Posterior vena cava (tissue), 2 donors: ENCODE measurements at places on chromosomes 7 and 10. TPM values are rescaled to one million over a fixed set of nuclear protein-coding genes. Genes with fewer than 3 reads are reported as not detected.

GRCh38 chr10:8095959-8096358 lies 41.5 kb downstream of the GATA3 start:
- no peak for DNase-seq

DNA sequence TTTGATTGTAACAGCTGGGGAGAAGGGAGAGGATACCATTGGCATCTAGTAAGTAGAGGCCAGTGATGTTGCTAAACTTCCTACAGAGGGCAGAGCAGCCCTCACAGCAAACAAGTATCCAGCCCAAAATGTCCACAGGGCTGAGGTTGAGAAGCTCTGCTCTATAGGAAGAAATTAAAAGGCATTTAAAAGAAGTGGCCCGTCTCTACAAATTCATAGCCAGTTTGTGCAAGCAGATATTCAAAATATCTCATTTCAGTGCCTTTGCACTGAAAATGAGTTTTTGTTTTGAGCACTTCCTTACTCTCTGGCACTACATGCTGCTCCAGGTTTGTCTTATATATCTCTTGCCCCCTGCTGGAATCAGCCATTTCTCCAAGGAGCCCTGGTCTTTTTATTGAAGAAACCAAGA lies 330.0 kb downstream of the BBS9 start:
- DNase-seq, result no peak

- DNase-seq, result no peak
Measured at GRCh38 chr10:5663692-5664427, 2.5 kb downstream of the ASB13 start.

The GRID2IP gene
- not detected for total RNA-seq

The ASIC3 gene
- 1.5 TPM for total RNA-seq

The HMX2 gene
- not detected for total RNA-seq

- no peak for DNase-seq
Measured at GRCh38 chr10:125159932-125160855, at the start of gene CTBP2. Gene CTBP2, minus strand, starts transcription at chr10:125160563.

GRCh38 chr7:129784437-129784782 lies 168.3 kb downstream of the UBE2H start:
- DNase-seq, result no peak

The GFRA1 gene
- 16.4 TPM for total RNA-seq

The ATP6V0A4 gene
- not detected for total RNA-seq

- DNase-seq, result no peak
Measured at GRCh38 chr10:128689667-128690066, 563.4 kb upstream of the MKI67 start.

DNA sequence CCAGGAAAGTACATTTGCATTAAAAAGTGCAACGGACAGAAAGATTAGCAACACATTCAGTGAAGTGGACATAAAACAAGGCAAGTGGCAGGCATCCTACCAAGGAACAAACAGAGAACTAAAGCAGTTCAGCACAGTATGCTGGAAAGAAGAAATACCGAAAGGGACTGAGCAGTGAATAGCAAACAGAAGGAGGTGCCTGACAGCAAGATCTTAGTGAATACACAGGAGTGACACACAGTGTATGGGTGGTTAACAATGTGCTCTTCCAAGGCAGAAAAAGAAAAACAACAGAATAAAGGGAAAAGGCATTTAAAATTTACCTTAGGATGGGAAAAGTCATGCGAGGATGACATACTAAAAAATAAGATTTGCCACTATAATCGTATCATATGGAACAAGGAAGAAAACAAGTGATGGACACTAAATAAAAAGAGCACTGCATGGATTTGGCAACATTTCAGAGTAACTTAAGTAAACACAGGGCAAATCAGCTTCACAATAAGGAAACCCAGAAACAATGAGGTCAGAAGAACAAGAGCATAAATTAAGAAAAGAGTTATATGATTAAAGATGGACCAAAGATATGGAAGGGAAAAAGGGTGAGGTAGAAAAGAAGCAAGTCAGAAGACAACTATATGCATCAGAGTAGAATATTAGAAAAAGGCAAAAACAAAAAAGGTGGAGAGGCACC lies 29.5 kb downstream of the MEST start:
- DNase-seq, result no peak

- no peak for DNase-seq
Measured at GRCh38 chr10:118256825-118257570, 85.1 kb downstream of the FAM204A start.

The PRKG1 gene
- 96.0 TPM for total RNA-seq

The HTR7 gene
- total RNA-seq, result 1.0 TPM

GRCh38 chr7:13627455-13627854 lies 362.0 kb downstream of the ETV1 start:
- DNase-seq, result no peak

The HOXA10 gene
- 9.2 TPM for total RNA-seq

DNA sequence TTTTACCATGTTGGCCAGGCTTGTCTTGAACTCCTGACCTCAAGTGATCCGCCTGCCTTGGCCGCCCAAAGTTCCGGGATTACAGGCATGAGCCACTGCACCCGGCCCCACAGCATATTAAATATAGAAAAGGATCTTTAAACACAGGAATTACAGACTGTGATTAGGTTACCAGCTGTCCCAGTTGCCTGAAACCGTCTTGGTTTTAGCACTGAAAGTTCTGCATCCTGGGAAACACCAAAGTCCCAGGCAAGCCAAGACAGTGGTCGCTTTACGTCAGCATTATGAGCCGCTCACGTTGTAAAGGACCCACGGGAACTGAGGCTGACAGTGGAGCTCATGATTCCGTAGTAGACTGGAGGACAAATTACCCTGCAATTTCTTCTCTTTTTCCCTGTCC lies 69.0 kb upstream of the FAM180A start:
- DNase-seq, result no peak

DNA sequence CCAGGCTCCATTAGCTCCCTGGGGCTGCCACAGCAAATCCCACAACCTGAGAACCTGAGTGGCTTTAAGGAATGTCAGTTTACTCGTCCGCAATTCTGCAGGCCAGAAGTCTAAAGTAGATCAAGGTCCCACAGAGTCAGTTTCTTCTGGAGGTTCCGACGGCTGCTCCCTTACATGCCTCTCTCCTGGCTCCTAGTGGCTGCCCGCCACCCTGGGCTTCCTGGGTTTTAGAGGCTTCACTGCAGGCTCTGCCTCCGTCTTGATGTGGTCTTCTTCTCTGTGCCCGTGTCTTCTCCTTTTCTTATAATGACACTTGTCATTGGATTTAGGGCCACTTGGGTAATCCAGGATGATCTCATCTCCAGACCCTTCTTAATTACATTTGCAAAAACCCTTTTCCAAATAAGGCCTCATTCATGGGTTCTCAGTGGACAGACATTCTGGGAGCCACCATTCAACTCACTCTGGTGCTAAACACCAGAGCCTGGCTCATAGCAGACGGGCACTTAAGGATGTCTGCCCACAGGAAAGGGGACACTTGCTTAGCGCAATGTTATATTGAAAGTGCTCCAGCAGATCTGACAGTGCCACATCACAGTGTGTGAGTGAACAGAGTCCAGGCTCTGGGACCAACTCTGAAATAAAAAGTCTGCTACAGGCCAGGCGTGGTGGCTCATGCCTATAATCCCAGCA lies 77.6 kb downstream of the VWC2 start:
- no peak for DNase-seq

- no peak for DNase-seq
Measured at GRCh38 chr10:32153931-32154330, 97.7 kb upstream of the KIF5B start.

The TCTN3 gene
- 25.4 TPM for total RNA-seq

GRCh38 chr10:123154711-123155505 lies 706 bp downstream of the BUB3 start:
- no peak for DNase-seq

GRCh38 chr7:150686030-150686631 lies 625 bp downstream of the GIMAP2 start:
- DNase-seq, result no peak

DNA sequence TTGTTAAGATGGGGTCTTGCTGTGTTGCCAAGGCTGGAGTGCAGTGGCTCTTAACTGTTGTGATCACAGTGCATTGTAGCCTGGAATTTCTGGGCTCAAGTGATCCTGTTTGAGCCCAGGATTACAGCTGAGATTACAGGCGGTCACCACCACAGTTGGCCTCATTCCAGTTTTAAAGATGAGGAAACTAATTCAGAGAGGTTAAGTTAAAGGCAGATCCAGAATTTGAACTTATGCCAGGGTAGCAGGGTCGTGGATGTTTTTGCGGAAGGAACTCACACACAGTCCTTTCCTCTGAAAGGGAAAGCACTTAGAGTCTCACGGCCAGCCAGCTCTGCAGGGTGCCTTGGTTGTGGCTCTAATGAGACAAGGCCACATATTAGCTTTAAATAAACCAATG lies 84.7 kb downstream of the MMRN2 start:
- DNase-seq, result no peak

GRCh38 chr10:125431149-125431548 lies 251.8 kb downstream of the TEX36 start:
- no peak for DNase-seq

- no peak for DNase-seq
Measured at GRCh38 chr10:129078746-129079145, 388.3 kb upstream of the MGMT start.

DNA sequence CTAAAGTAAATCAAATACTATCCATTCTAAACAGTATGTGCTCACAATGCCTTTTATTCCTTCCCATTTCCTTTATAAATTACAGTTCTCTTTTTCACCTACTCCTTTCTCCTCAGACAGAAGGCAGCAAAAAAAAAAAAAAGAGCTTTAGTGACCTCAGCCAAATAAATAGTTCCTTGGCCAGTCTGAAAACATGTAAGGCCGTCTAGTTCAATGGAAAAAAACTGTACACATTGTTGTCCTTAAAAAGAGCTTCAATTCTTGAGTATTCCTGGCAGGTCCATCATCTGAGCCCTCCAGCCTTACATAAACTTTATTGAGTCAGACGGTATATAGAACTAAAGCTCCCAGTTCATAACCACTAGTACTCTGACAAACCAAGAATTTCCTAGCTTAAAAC lies 185.4 kb downstream of the CACNA2D1 start:
- DNase-seq, result no peak

The AZGP1 gene
- 0.33 TPM for total RNA-seq

The NPC1L1 gene
- 0.23 TPM for total RNA-seq

DNA sequence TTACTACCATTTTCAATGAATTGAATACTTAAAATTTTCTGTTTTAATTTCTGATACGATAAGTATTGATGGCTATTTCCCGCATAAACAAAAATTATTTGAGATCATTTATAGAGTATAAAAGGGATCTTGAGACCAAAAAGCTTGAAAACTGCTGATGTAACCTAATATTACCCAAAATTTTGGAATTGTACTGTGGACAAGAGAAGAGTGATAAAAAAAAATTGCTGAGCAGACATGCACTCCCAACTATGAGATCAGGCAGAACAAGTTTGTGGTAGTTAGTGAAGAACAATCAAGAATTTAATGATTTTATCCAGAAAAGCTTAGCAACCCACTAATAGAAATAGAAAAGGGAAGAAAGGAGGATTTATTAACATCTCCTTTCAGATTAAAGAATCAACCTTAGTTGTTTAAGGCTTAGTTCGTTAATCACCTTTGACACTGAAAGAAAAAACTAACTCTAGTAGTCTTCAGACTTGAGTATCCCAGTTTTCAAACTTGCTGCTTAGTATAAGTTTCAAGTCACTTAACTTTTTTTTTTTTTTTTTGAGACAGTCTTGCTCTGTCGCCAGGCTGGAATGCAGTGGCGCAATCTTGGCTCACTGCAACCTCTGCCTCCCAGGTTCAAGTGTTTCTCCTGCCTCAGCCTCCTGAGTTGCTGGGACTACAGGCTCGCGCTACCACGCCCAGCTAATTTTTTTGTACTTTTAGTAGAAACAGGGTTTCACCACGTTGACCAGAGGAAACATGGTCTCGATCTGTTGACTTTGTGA lies 50.6 kb upstream of the ZC3HAV1 start:
- DNase-seq, result no peak

The CTTNBP2 gene
- total RNA-seq, result 7.9 TPM

The NPY gene
- not detected for total RNA-seq

The SYCE1 gene
- total RNA-seq, result 0.51 TPM

The PDE6C gene
- not detected for total RNA-seq

GRCh38 chr7:935164-935873 lies 19.2 kb downstream of the ADAP1 start:
- DNase-seq, result peak; percentile 74

DNA sequence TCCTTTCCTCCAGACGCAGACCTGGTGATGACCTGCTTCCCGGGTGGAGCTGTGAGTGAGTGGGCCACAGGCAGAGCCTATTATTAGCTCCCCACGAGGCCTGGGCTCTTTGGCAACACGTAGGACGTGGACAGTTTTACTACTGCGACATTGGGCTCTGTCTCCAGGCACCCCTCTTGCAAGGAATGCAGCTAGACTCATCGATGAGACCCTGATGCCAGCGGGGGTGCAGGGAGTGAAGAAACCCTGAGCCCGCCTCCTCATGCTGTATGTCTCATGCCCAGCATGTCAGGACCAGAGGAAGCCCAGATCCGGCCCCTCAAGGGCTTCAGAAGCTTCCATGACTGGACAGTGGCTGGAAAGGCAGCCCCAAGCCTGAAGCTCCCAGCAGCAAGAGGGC lies 161.9 kb downstream of the TCERG1L start:
- peak; percentile 58 for DNase-seq

- DNase-seq, result no peak
Measured at GRCh38 chr10:118002581-118002980, 44.2 kb downstream of the RAB11FIP2 start.

The GTF2IRD1 gene
- 17.0 TPM for total RNA-seq

DNA sequence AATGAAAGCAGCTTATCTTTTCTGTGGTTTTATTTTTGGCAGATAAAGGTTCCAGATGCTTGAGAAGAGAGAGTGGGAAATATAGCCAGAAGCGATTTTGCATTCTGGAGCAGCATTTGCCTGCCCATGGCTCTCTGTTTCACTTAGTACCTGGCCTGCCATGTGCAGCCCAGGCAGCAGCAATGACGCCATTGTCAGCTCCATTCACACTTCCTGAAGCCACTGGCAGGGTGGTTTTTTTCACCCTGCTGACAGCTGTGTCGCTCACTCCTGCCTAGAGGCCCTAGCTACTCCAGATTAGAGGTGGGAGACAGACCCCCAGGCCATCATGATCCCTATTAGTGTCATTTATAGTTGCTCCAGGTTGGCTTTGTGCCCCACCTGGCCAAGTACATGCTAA lies 30.1 kb upstream of the NEUROD6 start:
- DNase-seq, result no peak

The PTN gene
- 4.8 TPM for total RNA-seq
